ENCODE measurements at places on chromosomes 11 and 22. TPM values are rescaled to one million over a fixed set of nuclear protein-coding genes. Genes with fewer than 3 reads are reported as not detected.
A peak's percentile ranks its signal among the peaks of the same experiment; 100 is the strongest.

GRCh38 chr11:134360050-134360835 lies 28.5 kb downstream of the GLB1L2 start:
- DNase-seq, result peak; percentile 38

SORL1 gene
- 1.9 TPM for polyA plus RNA-seq

DNA sequence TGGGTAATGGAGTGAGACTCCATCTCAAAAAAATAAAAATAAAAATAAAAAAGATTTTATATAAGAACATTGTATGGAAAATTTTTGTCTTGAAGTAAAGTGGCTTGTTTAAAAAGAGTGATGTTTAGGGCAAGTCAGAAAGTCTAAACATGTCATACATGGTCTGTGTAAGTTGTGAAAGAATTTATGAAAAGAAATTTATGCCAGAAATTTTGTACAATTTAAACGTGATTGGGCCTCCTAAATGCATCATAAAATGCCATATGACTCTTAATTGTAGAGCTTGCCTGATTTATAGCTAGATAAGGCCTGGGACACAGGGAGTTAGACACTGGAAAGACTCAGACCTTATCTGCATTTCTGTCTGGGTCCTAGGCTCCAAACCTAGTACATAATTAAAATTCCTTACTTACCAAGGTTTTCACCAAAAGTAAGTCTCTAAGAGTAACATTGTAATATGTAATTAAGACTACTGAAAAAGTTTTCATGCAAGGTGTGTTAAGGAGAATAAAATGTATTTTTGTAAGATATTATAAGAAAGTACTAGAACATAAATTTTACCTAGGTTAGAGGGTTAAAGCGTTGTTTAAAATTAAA lies 110.5 kb downstream of the AASDHPPT start:
- DNase-seq, result no peak

DNA sequence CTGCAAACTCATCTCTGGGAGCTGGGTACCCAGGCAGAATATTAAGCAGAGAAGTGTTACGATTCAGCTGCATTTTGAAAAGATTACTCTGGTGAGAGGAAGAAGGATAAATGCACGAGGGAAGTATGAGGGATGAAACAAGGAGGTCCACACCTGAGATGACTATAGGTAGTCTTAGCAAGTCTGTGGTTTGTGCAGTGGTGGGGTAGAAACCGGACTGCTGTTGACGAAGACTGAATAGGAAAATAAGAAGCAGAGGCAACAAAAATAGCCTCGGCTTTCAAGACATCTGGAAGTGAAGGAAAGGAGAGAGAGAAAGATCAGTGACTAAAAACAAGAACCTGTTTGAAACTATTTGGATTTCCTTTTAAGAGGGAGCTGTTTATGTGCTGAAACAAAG lies 810.8 kb downstream of the OPCML start:
- no peak for DNase-seq

- DNase-seq, result no peak
These were observed 62.1 kb downstream of the GRK3 start for GRCh38 chr22:25626624-25626990.

- no peak for DNase-seq
These were observed 49.3 kb upstream of the RDX start for GRCh38 chr11:110345743-110346142.

IFITM10 gene
- 0.81 TPM for polyA plus RNA-seq

DNA sequence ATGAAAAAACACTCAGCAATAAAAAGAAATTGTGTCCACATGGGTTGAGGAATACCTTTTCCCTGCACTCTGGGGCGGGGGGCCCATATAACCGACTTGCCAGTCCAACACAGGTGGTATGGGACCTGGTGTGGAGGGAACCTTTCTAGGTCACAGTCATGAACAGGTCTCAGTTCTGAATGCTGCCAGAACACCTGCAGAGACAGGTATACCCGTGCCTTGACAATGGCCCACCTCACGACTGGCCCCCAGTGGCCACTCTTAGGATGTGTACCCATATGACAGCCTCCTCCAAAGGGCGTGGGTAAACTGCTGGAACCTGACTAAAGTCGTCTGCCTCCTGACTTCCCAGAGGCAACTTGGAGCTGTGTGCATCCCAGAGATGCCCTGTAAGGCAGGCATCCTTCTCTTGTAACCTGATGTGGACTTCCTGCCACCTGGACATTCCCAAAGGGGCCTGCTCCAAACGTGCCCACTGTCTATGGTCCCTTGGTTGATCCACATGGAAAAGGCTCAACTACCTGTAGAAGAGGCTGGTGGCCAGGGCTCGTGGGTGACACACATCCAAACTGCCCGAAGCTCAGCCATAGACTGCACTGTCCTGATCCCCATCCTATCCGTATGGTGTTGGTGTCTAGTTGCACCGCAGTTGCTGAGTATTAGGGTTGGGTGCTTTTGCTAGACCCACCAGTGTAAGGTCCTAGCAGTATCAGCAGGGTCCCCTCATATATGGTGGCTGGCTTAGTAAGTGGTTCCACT lies 859.3 kb downstream of the BRD1 start:
- no peak for DNase-seq

TRIM77 gene
- polyA plus RNA-seq, result not detected

DNA sequence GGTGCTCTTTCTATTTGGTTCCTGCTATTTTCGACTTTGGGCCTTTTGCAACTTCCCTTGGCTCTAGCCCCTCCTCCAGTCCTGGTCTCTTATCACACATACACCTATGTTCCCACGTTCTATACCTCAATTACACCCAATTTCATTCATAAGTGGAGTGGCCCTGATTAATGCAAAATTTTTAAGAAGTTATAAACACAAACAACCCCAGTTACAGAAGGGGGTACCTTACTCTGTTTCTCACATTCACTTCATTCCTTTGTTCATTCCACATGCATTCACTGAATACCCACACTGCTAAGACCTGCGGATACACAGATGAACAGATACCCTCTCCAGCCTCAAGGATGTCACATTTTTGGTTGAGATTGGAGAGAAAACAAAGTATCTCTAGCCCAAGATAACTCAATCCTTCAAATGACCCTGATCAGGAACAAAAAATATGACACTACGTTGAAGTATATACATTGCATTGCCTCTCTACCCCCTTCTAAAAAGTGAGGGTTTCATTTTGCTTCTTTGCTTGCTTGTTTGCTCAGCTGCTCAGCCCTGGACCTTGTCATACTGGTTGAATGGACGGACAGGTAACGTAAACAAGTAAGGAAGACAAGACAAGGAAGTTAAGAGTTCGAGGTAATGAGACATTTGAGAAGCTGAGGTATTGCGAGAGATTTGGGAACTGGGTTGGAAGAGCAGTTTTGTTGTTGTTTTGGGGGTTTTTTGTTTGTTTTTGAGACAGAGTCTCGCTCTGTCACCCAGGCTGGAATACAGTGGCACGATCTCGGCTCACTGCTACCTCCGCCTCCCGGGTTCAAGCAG lies 3.6 kb upstream of the VPS37C start:
- no peak for DNase-seq

All from forelimb muscle (tissue), 1 donor.